NCI-H1930 (cell line): ENCODE measurements at places on chromosomes 2 and 18.

GRCh38 chr2:3420076-3420768 lies 40.7 kb downstream of the TRAPPC12 start:
- DNase-seq = no peak

GRCh38 chr2:46690825-46691224 lies 211.5 kb downstream of the TMEM247 start:
- no peak for DNase-seq

DNA sequence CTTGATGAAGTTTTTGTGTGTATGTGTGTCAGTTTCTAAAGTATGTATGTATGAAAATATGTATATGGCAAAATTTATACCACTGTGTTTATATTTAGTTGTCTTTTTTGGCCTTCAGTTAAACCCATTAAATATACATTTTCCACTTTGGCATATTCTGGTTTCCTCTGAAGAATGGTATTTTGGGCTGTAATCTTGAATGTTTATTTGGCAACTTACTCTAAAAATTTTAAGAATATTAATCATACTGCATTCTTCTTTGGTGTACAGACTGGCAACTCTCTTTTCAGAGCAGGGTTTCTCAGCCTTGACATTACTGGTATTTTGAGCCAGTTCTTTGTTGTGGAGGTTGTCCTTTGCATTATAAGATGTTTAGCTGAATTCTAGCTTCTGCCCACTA lies 27.9 kb upstream of the CCBE1 start:
- no peak for DNase-seq

DNA sequence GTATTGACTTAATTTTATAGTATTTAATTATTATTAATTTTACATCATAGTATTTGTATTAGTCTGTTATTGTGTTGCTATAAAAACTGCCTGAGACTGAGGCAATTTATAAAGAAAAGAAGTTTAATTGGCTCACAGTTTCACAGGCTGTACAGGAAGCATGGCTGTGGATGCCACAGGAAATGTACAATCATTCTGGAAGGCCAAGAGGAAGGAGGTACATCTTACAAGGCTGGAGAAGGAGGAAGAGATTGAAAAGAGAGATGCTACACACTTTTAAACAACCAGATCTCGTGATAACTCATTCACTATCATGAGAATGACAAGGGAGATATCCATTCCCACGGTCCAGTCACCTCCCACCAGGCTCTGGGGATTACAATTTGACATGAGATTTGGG lies 2019.4 kb upstream of the PIK3C3 start:
- no peak for DNase-seq

GRCh38 chr18:75137346-75137877 lies 71.5 kb downstream of the PTGR3 start:
- DNase-seq = no peak
